ENCODE measurements at places on chromosomes 3 and 15. TPM values are rescaled to one million over a fixed set of nuclear protein-coding genes. Genes with fewer than 3 reads are reported as not detected.

Gene CELF6
- not detected for total RNA-seq

Gene GOLGA8Q
- total RNA-seq: 0.50 TPM

Gene UBE2Q2
- total RNA-seq: 26.1 TPM

Gene ATOSA
- total RNA-seq: 13.2 TPM

Gene TTLL13
- total RNA-seq: 0.18 TPM

Gene FETUB
- total RNA-seq: not detected

Gene TTC23
- 19.8 TPM for total RNA-seq

Gene DUSP7
- 16.2 TPM for total RNA-seq

Gene CD200
- 54.1 TPM for total RNA-seq

Gene CD96
- 0.94 TPM for total RNA-seq

Gene NOX5
- not detected for total RNA-seq

Gene GOLGA6L9
- total RNA-seq: 7.3 TPM

Gene C3orf80
- total RNA-seq: 0.41 TPM

Gene OSBPL10
- total RNA-seq: 81.6 TPM

Gene CDC25A
- 54.7 TPM for total RNA-seq

Gene IGDCC3
- total RNA-seq: 49.2 TPM

Gene UACA
- total RNA-seq: 44.8 TPM

Gene NR2E3
- total RNA-seq: 0.57 TPM
